ENCODE measurements at places on chromosomes 5 and 9.

DNA sequence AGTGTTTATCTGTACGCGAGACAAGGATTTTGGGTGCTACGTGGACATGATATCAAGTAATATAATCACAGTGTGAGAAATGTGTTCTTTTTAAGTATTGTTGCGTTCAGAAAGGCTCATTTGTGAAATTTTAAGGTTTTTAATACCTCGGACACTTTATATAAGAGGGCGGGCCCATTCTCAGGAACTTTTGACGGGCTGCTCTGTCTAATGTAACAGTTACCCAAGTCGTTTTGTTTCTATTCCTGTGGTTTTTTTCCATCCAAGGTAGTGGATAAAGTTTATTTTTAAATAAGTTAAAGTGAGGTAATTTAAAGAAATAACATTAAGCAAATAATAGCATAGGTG lies 525 bp downstream of the SRP19 start:
- no peak for DNase-seq

DNA sequence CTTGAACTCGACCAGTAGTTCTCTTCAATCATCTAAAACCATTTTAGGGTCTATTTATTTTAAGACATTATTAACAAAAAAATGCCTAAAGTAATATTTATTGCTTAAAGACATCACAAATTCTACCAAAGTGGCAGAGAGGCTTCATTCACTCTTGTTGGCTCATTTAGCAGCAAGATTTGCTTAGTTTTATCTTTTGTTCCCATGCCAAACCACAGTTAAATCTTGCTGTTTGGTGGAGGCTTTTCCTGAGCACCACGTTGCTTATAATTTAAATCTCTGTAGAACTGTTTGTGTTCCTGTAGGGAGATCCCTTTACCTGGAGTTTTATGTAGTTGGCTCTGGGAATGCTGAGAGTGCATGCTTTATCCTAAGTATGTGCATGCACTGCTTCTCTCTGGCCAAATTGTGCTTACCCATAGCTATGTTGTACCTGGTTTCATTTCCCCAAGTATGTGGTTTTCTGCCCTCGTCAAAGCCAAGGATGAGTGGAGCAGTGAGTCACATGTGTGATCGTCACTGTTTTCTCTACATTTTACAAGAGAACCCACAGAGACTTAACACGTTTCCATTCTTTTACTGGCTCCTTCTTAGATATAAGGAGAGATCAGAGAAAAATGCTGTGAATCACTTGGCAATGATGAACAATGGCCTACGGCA lies 42.1 kb upstream of the MAST4 start:
- DNase-seq = no peak

- no peak for DNase-seq
Observed at GRCh38 chr5:39420482-39421145, 4.2 kb downstream of the DAB2 start.

DNA sequence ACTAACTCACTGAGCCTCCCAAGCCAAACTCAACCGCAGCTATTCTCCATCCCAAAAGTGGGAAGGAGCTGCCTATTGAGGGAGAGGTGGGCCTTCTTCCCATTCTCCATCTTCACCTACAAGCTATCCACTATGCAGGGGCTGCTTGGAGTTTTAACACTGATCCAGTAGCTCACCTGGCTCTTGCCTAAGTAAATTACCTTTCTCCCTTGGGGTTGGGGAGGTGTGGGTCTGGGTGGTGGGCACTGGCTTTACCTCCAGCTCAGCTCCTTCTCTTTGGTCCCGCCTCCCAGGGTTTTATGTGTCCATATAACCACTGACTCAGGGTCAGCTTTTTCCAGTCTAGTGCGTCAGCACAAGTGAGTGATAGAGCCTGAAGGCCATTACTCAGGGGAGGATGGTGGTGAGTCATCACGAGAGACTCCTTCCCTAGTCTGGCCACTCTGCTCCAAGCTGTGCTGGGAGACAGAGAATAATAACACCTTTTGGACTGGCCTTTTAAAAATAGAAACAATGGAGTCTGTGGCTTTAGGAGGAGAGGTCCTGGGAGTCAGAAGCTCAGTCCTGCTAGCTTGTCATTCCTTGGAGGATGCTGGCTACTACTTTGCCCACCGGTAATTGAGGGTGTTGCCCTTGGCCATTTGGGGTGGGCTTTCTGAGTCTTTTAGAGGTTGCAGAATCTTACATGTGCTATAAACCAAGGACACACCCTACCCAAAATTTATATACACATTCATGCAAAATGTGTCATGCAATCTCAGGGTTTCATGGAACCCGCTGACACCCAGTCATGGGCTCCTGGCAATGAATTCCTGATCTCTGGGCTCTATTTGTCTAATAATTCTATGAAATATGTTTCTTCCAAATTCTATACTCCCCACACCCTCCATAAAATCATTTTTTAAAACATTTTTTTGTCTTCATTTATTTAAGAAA lies 35.6 kb upstream of the ATP6V1G1 start:
- DNase-seq = no peak

DNA sequence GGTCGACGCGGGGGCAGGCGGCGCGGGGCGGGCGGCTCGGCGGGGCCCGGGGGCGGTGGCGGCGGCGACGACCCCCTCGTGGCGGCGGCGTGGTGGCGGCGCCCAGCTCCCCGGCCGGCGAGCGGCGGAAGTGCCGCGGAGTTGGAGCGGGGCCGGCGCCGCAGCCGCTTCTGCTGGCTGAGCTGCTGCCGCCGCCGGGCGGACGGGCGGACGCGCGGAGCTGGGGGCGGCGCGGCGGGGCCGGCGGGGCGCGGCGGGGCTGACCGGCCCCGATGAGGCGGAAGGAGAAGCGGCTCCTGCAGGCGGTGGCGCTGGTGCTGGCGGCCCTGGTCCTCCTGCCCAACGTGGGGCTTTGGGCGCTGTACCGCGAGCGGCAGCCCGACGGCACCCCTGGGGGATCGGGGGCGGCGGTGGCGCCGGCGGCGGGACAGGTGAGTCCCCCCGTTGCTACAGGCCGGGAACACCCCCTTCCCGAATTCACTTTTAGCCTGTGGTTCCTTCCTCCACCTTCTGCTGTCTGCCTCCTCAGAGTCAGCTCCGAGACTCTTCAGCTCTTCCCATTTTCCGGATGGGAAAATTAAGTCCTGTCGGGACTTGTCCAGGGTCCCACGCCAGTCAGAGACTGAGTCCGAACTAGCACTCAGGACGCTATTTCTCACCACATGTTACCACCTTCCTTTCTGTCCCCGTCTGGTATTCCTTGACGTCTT lies at the start of gene GALNT10:
GALNT10 (plus strand) TSS at position 139 of the 710 bp plus-strand sequence; CDS start at position 273, 134 bp downstream.
- peak; percentile 55 for DNase-seq

DNA sequence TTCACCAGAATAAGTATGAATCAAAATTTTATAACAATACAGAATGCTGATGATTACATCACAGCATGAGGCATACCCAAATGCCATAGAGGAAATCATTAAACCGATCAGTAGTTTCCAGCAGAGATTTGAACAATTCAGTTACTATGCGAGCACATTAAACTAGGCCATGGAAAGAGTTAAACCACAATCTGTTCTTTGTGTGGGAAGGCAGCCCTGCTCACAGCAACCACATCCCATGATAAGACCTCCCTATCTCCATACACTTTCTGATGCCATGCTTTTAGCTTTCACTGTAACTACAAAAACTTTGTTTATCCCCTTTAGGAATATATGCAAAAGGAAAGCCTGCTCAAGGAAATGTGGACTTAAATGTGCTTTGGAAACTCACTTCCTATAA lies 4.5 kb downstream of the NFIB start:
- DNase-seq = no peak

GRCh38 chr5:150993422-150993821 lies 27.0 kb upstream of the GPX3 start:
- DNase-seq = no peak

DNA sequence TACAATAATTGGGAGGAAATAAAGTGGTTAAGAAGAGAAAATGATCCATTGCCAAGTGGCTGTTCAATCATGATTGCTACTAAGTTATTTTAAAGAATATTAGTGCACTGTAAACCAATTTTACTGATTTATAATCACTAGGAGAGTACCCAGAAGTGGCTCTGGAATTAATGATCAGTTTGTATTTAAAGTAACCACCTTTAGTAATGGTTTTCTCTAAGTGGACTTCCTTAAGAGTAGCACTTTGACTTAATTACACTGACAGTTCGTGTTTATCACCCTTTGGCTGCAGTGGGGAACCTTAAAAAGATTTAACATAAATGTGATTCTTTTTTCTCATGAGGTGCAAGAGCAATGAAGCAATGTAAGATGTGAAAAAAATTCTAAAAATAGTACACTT lies 310.8 kb downstream of the CDH12 start:
- DNase-seq = no peak

DNA sequence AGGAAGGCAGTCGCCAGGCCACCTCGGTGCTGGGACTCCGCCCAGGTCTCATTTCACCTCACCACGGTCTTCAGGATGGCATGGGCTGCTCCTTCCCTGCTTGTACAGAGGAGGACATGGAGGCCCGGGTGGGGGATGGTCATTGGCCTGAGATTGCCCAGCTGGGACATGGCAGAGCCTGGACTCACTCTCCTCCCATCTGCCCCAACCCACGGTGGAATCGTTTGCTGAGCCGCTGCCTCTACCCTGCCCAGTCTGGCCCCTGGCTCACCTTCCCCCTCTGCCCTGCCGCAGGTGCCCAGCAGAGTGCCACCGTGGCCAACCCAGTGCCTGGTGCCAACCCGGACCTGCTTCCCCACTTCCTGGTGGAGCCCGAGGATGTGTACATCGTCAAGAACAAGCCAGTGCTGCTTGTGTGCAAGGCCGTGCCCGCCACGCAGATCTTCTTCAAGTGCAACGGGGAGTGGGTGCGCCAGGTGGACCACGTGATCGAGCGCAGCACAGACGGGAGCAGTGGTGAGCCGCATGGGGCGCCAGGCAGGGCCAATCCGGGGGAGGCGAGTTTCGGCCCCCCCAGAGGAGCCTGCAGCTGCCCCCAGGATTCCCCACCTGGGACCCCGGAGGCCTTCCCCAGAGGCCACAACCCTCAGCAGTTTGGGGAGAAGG lies 36.7 kb downstream of the HK3 start:
- no peak for DNase-seq

GRCh38 chr9:124274738-124275137 lies 17.0 kb downstream of the NEK6 start:
- no peak for DNase-seq

DNA sequence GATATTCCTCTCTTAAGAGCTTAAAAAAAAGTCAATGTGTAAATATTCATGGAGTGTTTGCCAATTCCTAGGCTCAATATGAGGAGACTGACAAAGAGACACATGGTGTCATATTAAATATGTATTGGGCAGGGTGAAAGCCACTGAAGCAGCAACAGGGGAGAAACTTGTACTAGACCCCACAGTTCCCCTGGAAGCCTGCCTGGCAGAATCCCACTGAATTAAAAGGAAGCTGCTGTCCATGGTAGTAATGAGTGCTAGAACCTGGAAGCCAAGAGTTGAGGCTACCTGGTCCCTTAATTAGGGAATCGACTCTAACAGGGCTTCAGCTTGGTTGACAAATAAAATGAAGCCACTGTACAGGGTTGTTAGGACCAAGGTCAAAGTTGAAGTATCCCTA lies 129.4 kb upstream of the GPR151 start:
- no peak for DNase-seq

- peak; percentile 54 for DNase-seq
Observed at GRCh38 chr5:1479581-1480188, 34.4 kb upstream of the SLC6A3 start.

GRCh38 chr5:178177569-178177968 lies 9.6 kb downstream of the GMCL2 start:
- no peak for DNase-seq

- no peak for DNase-seq
Observed at GRCh38 chr9:93651521-93651950, 75.2 kb downstream of the PHF2 start.

DNA sequence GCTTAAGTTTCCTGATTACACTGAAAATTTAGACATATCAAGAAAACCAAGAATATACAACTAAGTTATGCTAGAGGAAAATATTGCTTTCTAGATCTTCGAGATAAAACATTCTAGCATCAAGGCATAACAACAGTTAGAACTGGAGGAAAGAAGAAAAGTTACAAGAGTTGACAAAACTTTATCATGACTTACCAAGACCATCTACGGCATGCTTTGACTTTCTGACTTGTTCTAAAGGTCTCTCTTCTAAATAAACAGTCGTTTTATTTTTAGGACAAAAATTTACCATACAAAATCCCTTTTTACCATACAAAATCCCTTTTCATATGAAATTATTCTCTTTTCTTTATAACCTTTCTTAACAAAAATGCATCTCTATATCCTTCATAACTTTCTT lies 1110.1 kb upstream of the CDH10 start:
- no peak for DNase-seq

DNA sequence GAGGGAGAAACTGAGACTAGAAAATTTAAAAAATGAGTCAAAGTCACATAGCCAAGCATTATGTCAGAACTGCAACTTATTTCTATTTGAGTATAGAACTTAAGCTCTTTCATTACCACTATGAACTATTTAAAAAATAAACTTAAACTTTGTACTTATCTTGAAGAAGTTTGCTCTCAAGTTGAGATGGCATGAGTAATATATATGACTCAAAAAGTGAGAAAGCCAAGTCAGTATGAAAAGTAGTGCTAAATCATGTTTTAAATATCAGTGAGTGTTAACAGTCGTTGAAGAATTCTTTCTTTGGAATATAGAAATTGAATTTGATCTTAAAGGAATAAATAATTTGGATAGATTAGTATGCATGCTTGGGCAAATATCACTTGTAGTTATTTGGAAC lies 36.3 kb upstream of the CDH10 start:
- no peak for DNase-seq

DNA sequence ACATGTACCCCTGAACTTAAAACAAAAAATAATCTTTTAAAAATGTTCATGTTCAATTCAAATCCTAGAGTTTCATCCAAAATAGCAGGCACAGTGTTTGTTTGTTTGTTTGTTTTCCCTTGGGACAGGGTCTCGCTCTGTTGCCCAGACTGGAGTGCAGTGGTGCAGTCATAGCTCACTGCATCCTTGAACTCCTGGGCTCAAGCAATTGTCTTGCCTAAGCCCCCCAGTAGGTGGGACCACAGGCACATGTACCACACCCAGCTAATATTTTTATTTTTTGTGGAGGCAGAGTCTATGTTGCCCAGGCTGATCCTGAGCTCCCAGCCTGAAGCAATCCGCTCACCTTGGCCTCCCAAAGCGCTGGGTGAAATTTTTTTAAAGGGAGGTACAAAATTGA lies 5.0 kb upstream of the POLR1E start:
- no peak for DNase-seq

GRCh38 chr5:142375944-142376411 lies 51.2 kb upstream of the SPRY4 start:
- no peak for DNase-seq

- DNase-seq = no peak
Observed at GRCh38 chr9:105835721-105836120, 141.4 kb downstream of the TMEM38B start.

- DNase-seq = peak; percentile 79
Observed at GRCh38 chr5:126422994-126423788, at the start of gene GRAMD2B. GRAMD2B (plus strand) TSS chr5:126423409; CDS start chr5:126423607, 198 bp downstream.

DNA sequence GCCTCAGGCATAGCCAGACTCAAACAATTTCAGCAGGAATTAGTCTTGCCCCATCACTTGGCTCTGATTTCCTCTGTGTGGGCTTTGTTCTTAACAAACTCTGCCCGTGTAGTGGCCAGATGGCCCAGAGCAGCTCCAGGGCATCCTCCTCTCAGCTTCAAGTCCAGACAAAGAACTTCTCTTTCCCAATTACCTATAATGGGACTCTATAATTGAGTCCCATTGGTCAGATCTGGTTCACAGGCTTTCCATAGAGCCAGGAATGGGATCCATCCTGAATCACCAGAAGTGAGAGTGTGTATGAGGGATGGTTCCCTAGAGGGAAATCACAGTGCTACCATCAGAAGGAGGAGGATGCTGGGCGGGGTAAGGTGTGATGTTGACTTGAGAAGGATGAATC lies 515.8 kb downstream of the KIF4B start:
- DNase-seq = no peak

- DNase-seq = peak; percentile 50
Observed at GRCh38 chr9:87342743-87343142, 154.9 kb upstream of the DAPK1 start.

- peak; percentile 95 for DNase-seq
Observed at GRCh38 chr9:88949425-88949824, 41.8 kb upstream of the S1PR3 start.

All from right lung (tissue), 10 donors.